Stimulated activated CD8-positive, alpha-beta memory T cell treated with anti-CD3 and anti-CD28 coated beads, Interleukin-15, amount 100 ng/mL, for 1 hour (primary cell): ENCODE measurements at places on chromosomes 1 and 21.

DNA sequence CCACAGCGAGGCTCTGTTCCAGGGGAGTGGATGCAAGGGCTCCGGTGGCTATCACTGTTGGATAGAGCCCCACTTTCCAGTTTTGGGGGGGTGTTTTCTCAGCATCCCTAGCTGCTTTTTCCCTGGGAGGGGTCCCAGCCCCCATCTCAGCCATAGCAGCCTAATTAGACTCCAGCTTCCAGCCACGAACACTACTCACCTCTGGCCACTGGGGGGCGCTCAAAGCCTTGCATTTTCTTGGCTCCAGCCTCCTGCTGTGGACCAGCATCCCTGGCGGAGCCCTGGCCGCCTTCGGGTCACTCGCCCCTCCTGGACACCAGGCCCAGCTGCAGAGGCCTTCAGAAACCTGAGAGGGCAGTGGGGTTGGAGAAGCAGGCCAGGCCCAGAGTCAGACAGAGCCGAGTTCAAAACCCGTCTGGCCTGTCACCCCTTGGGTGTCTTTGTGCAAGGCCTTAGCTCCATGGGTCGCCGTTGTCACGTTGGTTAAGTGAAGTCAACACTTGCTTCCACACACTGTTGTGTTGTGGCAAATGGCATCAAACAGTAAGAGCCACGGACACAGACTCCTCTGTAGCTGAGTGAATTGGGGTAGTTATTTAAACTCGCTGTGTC, 93.5 kb upstream of the ACTL8 start:
- peak; percentile 21 for DNase-seq

DNA sequence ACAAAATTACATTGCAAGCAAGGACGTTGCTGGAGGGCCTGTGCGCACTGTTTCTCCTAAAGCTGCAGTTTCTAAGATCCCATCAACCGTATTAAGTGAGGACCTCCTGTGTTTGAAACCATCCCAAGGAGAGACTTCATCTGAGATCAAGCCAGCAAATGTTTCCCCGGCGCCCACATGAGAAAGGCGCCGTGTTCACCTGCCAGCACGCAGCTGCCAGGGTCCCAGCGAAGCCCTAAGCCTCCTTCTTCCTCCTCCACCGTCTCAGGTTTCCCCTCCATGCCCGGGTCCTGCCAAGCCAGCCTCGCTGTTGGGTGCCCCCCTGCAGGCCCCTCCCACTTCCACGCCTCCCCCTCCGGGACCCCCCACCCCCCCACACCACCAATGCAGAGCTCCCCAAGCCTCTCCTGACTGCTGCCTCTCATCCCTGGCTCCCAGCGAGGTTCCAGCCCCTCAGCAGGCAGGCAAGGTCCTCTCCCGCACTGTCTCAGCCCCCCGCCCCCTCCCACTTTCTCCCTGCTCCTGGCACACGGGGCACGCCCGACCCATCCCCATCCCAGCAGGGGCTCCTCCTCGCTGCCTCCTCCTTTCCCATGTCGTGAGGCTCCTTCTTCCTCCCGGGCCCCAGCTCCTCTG, 8.6 kb upstream of the TFF1 start:
- DNase-seq: no peak

GRCh38 chr1:235421751-235422150, 54.5 kb downstream of the TBCE start:
- DNase-seq: no peak

DNA sequence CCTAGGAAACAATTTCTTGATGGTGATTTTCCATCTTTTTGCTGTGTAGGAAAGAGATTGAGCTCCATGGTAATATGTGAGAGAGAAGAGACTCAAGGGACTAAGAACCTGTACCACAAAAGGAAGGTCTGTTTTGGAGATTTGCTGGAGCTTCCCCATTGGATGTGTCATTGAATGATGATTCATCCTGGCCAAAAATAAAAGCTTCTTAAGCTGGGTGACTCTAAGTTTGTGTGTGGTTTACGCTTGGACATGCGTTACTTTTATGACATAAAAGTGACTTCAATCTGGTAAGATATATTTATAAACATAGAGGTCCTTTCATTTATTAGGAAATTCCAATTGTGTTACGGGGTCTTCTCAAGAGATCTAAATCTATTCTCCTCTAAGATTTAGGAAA, 17.4 kb upstream of the IL19 start:
- DNase-seq: no peak
